ENCODE measurements at places on chromosomes 6 and 20.

DNA sequence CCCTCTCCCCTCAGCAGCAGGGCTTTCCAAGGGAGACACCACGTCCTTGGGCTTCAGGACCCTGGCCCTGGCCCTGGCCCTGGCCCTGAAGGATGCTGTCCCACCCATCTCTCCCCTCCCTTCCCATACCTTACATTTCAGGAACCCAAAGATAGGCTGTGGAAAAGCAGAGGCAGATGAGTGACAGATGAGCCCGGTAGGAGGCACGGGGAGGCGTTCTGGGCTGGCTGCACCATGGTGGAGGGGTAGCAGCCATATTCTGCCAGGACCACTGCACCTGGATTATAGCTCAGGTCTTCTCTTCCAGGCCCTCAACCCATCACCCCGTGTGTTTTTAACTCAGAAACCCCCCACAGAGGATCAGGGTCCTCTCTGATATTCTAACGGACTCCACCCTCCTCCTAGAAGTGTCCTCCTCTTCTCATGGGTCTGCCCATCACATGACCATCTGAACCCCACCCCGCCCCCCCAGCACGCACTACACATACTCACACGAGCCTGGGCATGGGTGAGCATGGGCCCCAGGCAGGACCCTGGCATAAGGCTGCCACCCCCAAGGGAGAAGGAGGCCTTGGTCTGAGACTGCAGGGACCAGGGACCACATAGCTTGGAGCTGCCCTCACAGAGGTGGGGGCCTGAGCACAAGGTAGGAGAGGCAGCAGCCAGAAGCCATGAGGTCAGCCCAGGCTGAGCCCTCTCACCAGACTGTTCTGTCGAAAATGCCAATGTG lies 220.8 kb upstream of the CDH4 start:
- DNase-seq, result no peak

GRCh38 chr20:31260326-31260932 lies 3.0 kb downstream of the DEFB115 start:
- no peak for DNase-seq

GRCh38 chr6:160106701-160107100 lies 14.9 kb upstream of the SLC22A1 start:
- DNase-seq, result no peak

- DNase-seq, result no peak
Measured at GRCh38 chr6:11975353-11975977, 36.6 kb upstream of the HIVEP1 start.

DNA sequence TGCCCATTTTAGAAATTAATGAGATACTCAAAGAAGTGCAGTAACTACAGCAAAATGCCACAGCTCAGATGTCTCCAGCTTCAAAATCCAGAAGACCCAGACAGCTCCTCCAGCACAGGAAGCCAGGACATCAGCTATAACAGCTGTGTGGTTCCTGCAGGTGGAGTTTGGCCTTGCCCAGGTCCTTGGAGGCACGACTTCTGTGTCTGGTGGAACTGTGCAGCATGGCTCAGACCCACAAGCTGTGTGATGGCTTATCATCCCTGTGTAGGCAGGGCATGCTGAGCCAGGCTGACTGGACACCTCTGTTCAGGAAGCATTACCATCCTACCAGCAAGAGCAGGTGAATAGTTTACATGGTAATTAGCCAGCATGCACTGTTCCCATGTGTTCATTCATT lies 26.5 kb upstream of the CD93 start:
- no peak for DNase-seq

DNA sequence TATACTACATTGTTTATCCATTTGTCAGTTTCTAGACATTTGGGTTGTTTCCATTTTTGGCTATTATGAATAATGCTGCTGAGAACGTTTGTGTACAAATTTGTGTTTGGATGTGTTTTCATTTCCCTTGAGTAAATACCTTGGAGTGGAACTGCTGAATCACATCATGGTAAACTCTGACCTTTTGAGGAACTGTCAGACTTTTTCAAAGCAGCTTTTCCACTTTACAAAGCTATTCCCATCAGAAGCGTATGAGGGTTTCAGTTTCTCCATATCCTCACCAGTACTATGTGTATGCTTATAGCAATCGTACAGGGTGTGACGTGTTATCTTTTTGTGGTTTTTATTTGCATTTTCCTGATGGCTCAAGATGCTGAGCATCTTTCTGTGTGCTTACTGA lies 103.7 kb downstream of the MYO6 start:
- no peak for DNase-seq

DNA sequence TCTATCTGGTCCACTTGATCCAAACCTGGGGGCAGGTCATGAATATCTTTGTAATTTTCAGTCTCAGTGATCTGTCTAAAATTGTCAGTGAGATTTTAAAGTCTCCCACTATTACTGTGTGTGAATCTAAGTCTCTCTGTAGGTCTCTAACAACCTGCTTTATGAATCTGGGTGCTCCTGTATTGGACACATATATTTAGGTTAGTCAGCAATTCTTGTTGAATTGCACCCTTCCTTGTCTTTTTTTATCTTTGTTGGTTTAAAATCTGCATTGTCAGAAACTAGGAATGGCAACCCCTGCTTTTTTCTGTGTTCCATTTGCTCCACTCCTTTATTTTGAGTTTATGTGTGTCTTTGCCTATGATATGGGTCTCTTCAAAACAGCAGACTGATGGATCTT lies 140.7 kb downstream of the ASCC3 start:
- DNase-seq, result no peak

DNA sequence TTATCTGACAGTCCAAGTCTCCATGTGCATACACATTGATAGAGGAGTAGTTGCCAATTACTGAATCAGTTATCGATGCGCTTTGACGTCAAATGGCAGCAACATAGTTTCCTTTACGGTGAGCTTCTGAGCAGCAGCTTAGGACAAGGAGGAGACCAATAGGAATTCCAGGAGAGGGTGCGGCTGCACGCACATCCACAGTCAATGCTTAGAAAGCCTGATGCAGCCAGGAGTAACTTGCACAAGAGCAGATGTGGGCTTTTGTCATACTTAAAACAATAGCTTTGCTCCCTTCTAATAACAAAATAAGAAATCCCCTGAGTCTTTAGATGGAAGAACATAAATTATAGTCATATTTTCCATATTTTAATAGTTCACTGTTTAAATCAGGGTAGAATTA lies 442.1 kb downstream of the BCKDHB start:
- DNase-seq, result peak; percentile 65

DNA sequence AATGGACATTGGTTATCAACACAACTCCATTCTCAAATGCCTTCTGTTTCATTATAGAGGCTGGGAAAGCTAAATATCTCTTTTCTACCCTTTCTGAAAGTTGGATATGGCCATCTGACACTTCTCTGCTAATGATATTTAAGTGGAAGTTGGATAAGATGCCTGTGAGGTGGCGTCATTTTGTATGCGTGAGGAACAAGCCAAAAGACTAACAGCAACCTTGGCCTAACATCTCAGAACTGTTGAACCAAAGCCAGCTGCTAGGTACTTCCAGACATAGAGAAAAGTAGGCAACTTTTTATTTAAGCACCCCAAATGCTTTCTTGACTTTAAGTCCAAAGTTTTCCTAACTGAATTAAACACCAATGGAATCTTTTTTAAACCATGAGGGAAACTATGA lies 708.4 kb downstream of the CD109 start:
- DNase-seq, result no peak

GRCh38 chr6:55874316-55874715 lies 1.1 kb downstream of the BMP5 start:
- no peak for DNase-seq

GRCh38 chr6:48916607-48917006 lies 546.4 kb downstream of the MMUT start:
- no peak for DNase-seq

DNA sequence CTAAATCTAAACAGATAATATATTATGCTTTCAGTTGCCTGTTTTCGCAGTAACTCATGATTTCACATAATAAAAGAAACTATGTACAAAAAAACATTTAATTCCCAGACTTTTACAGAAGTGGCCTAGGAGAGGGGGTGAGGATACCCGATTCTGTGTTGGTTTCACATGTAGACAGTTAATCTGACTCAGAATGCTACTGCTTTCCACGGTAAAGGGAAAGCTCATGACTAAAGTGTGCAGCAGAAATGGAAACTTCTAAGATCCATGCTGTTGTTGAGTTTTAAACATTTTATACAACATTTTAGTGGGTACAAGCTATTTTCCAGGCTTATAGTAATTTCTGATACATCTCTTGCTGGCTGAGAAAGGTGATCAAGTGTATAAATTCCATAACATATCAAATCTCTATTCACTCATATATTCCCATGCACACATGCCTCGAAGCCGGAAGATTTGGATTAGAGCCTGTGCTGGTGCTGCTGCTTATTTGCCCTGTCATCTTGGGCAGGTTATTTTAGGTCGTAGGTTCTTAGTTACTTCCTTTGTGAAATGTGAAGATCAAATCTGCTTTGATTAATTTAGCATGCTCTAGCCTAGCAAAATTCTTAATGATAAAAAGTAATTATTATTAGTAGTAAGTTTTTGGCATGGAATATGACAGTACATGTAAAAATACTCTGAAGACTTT lies 896.7 kb upstream of the MAP3K7 start:
- DNase-seq, result no peak

DNA sequence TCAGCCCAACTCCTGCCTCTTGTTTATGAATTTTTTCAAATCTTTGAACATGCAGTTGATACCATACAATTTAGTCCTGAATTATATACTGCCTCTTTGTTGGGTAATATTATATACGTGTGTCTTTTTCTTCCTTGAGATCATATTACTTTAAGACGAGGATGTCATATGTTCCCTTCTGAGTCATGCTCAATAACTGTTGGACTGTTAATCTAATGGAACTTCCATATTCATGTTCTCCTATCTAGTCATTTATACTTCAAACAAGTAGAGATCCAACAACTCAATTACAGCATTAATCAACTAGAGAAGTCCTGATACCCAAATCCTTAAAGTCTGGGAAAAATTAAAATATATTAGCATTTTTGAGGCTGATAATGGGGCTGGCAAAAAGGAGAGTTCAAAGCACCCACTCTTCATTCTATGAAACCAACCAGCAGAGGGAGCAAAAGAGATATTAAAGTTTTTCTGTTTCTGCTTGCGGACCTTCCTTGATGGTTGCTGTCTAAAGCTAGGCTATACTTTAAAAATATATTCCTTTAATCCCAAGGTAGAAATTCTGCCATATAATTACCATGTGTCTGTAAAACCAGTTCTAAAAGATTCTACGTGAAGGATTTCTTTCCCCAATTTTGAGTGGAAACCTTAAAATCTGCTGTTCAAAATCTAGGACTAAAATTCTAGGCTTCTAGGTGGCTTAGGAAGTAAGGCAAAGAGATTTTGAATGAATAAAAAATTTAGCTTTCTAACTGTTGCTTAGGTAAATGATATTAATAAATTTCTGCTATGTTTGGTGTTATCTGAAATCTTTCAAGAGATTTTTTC lies 498.9 kb downstream of the BCKDHB start:
- DNase-seq, result peak; percentile 62

GRCh38 chr6:85592033-85592432 lies 1.6 kb downstream of the SNX14 start:
- DNase-seq, result no peak

DNA sequence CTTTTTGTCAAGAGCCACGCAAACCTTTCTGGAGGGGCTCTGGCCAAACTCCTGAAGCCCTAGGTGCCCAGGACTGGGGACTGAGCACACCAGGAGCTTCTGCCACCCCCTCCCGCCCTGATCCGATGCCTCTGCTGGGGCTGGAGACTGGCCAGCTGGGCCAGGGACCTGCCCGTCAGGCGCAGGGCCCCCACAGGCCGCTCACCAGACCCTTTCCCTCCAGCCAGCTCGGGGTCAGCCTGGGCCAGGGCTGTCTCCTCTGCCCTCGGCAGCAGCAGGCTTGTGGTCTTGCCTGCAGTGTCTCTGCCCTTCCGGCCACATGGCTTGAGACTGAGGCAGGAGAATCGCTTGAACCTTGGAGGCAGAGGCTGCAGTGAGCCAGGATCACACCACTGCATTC lies 14.6 kb downstream of the RTEL1 start:
- no peak for DNase-seq

DNA sequence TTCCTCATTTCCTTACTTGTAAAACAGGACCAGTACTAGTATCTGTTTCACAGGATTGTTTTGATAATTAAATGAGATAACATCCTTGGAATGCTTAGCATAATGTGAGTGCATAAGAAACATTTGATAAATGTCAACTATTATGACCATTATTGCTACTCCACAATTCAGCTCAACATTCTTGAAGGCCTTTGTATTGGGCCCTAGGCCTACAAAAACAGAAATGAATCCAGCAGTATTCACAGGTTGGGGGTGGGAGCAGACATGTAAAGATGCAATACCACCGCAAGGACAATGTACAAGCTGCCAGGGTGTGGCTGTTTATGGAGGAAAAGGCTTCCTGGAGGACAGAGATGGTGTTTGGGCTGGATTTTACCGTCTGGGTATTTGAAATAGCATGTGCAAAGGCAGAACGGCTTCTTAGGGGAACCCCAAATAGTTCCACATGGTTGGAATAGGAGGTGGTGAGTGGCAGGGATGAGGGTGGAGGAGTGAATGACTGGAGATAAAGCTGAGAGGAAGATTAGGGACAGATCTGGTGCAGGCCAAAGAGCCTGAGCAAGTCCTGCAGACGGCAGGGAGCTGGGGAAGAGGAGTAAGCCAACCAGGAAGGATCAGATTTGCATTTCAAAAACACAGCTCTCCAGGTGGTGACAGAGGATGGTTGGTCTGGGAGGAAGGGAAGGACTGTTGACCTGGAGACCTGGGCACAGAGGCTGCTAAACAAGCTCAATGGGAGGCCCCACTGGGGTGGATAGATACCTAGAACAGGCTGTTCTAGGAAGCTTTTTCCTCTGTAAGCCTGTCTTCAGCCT lies 57.0 kb upstream of the EPB41L1 start:
- DNase-seq, result no peak

DNA sequence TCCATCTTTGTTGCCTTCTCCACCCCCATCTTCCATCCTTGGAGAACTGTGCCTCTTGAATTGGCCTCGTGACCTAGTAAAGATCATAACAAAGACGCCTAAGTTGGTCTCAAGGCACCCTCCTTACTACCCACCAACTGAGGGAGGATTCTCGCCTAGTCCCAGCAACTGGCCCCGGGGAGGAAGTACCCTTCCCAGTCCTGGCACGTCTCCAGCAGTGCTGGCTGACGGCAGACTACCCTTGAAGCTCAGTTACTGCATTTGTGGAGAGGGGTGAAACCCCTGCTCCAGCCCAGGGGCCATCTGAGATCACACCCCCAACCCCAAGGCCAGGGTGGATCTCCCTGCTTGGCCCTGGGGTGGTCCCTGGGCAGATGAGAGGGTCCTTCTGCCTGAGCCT lies 2.1 kb upstream of the OSBPL2 start:
- no peak for DNase-seq

GRCh38 chr6:69232496-69232895 lies 564.3 kb downstream of the LMBRD1 start:
- DNase-seq, result no peak

GRCh38 chr6:77543601-77544000 lies 80.3 kb upstream of the HTR1B start:
- DNase-seq, result no peak

- peak; percentile 80 for DNase-seq
Measured at GRCh38 chr6:133099573-133099972, 141.6 kb upstream of the EYA4 start.

GRCh38 chr6:155301867-155302266 lies 12.4 kb downstream of the TFB1M start:
- no peak for DNase-seq

GRCh38 chr6:133501675-133502270 lies 260.6 kb downstream of the EYA4 start:
- no peak for DNase-seq

GRCh38 chr6:74834967-74835366 lies 370.9 kb downstream of the COL12A1 start:
- no peak for DNase-seq

Data from foreskin fibroblast (primary cell).